ENCODE measurements at places on chromosomes 1 and 21.
A peak's percentile ranks its signal among the peaks of the same experiment; 100 is the strongest.

DNA sequence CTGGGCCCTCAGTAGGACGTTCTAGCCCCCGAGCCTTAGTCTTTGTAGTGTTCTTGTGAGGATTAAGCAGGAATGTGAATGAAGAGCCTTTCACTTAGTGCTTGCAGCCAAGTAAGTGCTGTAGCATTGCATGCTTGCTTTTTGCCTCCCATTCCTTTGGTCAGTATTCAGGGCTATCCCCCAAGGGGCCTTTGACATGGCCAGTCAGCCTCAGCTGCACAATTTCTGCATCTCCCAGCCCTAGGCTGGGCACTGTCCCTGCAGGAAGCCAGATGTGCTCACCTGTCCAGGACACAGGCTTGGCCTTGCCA lies 30.5 kb downstream of the SOX13 start:
- DNase-seq = no peak

DNA sequence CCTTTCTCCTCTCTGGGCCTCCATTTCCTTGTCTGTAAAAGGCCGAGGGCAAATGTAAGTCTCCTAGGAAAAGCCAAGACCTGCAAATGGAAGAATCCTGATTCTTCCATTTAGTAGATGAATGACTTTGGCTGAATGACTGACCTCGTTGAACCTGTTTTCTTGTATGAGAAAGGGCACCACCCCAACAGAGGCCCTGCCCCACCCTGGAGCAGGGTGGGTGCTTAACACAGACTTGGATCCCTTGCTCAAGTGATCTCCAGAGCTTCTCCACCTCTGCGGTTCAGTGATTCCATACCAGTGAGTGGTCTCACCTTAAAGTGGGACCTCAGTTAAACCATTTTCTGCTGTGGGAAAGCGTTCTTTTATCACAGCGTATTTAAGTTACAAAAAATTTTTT lies 39.0 kb upstream of the GUCA2B start:
- DNase-seq = no peak

DNA sequence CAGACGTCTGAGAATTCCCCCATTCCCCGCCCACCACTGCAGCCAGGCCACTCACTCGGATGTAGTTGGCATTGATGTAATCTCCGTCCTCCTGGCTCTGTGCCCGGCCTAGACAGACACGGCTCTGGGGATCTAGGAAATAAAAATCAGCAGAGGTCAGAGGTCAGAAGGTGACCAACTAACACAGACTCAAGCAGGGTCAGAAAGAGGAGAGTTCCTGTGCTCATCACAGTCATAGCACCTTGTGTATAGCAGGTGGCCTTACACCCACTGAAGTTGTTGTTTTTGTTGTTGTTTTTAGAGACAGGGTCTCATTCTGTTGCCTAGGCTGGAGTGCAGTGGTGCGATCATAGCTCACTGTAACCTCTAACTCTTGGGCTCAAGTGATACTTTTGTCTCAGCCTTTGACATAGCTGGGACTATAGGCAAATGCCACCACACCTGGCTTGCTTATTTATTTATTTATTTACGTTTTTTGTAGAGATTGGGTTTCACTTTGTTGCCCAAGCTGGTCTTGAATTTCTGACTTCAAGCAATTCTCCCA lies 4.9 kb downstream of the PTPN7 start:
- DNase-seq = peak; percentile 50

GRCh38 chr1:83909687-83910086 lies 89.2 kb downstream of the TTLL7 start:
- no peak for DNase-seq

- no peak for DNase-seq
Measured at GRCh38 chr1:32780628-32781234, 36.4 kb downstream of the YARS1 start.
